ENCODE measurements at places on chromosomes 2 and 18. TPM values are rescaled to one million over a fixed set of nuclear protein-coding genes. Genes with fewer than 3 reads are reported as not detected.
A peak's percentile ranks its signal among the peaks of the same experiment; 100 is the strongest.

Gene ANKRD36
- total RNA-seq, result 24.9 TPM

Gene TCF7L1
- total RNA-seq, result 2.9 TPM

Gene ACTR1B
- total RNA-seq, result 49.1 TPM

Gene CXCR1
- not detected for total RNA-seq

Gene CDH2
- total RNA-seq, result 1.5 TPM

Gene C18orf54
- total RNA-seq, result 9.3 TPM

- H3K27ac ChIP-seq, result no peak overlapping the region
- DNase-seq, result no peak
- no peaks in the 10 kb centered on the region for H3K4me1 ChIP-seq
- H3K27me3 ChIP-seq, result no peaks in the 10 kb centered on the region
These were observed 90.4 kb downstream of the RAPH1 start for GRCh38 chr2:203444738-203445137.

GRCh38 chr18:23400918-23401317 lies 52.2 kb upstream of the RIOK3 start:
- H3K4me3 ChIP-seq, result no peak overlapping the region
- no peaks in the 10 kb centered on the region for H3K36me3 ChIP-seq
- H3K27me3 ChIP-seq, result no peaks in the 10 kb centered on the region
- peaks cover 25% of the 10 kb centered on the region for H3K4me1 ChIP-seq
- DNase-seq, result no peak

- no peaks in the 10 kb centered on the region for H3K27me3 ChIP-seq
- H3K36me3 ChIP-seq, result no peaks in the 10 kb centered on the region
- H3K4me1 ChIP-seq, result peaks cover 24% of the 10 kb centered on the region
- DNase-seq, result peak; percentile 14
These were observed 31.9 kb upstream of the RPIA start for GRCh38 chr2:88659538-88659915.

DNA sequence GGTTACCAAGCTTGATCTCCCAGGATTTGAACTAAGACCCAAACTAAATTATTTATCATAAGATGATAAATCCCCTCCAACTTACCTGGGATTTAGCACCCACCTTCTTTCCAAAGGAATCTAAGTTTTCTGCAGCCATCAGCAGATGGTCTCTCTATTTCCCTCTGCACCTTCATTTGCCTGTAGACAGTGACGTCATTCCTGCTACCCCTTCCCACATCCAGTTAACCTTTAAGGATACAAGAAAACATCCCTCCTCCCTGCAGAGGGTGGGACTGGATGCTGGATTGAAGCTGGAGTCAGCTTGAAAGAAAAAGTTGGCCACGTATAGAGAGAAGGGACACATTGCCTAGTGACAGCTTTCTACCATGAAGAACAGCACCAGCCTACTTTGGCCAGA lies 3.7 kb upstream of the DNER start:
- H3K36me3 ChIP-seq, result peaks cover 6% of the 10 kb centered on the region
- DNase-seq, result no peak
- H3K4me3 ChIP-seq, result no peak overlapping the region
- peaks cover 36% of the 10 kb centered on the region for H3K27me3 ChIP-seq
- no peaks in the 10 kb centered on the region for H3K4me1 ChIP-seq

DNA sequence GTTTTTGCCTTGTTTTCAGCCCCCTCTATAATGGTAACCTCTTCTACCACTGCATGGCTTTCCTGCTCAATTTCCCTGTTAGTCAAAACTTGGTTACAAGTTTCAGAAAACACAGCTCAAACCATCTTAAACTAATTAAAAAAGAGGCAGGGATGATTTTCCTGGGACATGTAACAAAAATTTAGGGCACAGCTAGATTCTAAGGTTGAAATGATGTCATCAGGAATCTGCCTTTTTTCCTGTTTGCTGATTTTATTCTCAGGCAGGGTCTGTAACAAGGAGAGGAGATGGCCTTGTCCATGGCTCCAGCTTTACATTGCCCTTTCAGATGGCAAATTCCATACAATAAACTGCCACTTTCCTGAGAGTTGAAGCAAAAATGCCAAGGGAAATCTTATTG lies 157.9 kb upstream of the CREB1 start:
- no peak for DNase-seq
- H3K4me3 ChIP-seq, result no peak overlapping the region
- no peaks in the 10 kb centered on the region for H3K36me3 ChIP-seq
- no peak overlapping the region for H3K27ac ChIP-seq

- H3K4me3 ChIP-seq, result peak overlapping the region; percentile 95
- peak overlapping the region; percentile 84 for H3K27ac ChIP-seq
- peaks cover 66% of the 10 kb centered on the region for H3K4me1 ChIP-seq
- peaks cover 44% of the 10 kb centered on the region for H3K36me3 ChIP-seq
These were observed 1.6 kb downstream of the RAB27B start for GRCh38 chr18:54829856-54830255.

GRCh38 chr2:236616624-236617023 lies 47.0 kb downstream of the ACKR3 start:
- peaks cover 3% of the 10 kb centered on the region for H3K36me3 ChIP-seq
- H3K27me3 ChIP-seq, result peaks cover 97% of the 10 kb centered on the region
- no peak overlapping the region for H3K4me3 ChIP-seq
- no peaks in the 10 kb centered on the region for H3K4me1 ChIP-seq
- DNase-seq, result no peak

DNA sequence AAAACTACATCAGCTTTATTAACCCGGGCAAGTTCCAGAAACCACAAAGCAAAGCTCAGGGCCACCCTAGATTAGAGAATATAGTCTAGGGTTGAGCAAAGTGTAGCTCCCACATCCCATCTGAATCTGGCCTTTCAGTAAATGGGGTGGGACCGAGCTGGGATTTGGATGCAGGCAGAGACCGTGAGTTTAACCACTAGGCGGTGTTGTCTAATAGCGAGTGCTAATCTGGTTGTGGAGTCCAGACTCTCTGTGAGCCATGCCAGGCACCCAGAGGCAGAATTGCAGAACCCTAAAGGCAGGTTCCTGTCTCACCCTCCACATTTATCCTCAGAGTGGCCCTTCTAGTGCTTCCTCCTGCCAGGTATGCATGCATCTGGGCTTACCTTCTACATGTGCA lies 435.9 kb downstream of the TSN start:
- peak; percentile 70 for DNase-seq
- peaks cover 49% of the 10 kb centered on the region for H3K27me3 ChIP-seq
- H3K4me3 ChIP-seq, result no peak overlapping the region
- H3K36me3 ChIP-seq, result no peaks in the 10 kb centered on the region
- H3K27ac ChIP-seq, result no peak overlapping the region

- no peak overlapping the region for H3K4me3 ChIP-seq
These were observed 17.9 kb downstream of the GREB1 start for GRCh38 chr2:11551569-11552259.

DNA sequence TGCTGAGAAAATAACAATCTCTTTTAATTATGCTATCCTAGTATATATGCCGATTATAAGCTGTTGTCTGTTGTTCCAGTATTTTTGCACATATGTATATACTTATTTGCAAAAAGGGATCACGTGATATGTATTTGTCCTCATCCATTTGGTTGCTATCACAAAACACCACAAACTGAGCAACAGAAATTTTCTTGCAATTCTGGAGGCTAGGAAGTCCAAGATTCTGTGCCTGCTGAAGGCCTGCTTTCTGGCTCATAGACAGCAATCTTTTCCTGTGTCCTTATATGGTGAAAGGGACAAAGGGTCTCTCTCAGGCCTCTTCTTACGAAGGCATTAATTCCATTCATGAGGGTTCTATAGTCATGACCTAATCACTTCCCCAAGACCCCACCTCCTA lies 186.5 kb downstream of the LPIN1 start:
- peaks cover 7% of the 10 kb centered on the region for H3K4me1 ChIP-seq
- H3K27ac ChIP-seq, result no peak overlapping the region
- no peak overlapping the region for H3K4me3 ChIP-seq
- no peak for DNase-seq
- no peaks in the 10 kb centered on the region for H3K36me3 ChIP-seq
- no peaks in the 10 kb centered on the region for H3K27me3 ChIP-seq

GRCh38 chr2:216732334-216732733 lies 37.0 kb upstream of the IGFBP5 start:
- no peak overlapping the region for H3K27ac ChIP-seq
- no peak for DNase-seq
- H3K4me3 ChIP-seq, result no peak overlapping the region
- H3K4me1 ChIP-seq, result no peaks in the 10 kb centered on the region

DNA sequence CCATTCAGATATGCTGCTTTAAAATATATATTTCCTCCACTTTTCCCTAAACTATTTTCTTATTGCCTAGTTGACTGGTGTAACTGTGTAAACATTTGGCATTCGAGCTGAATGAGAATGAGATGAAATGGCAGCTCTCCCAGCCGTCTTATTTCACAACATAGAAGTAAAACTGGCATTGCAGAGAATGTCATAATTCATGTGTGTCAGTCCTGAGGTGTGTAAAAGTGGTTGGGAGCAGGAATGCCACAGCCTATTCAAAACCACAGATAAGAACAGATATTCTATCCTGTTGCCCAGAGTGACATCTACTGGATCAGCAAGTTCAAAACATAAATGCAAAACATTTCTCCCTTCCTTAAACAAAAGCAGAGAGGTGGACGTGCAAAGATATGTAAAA lies 565.5 kb upstream of the CHAC2 start:
- H3K4me3 ChIP-seq, result no peak overlapping the region
- DNase-seq, result peak; percentile 56
- H3K27ac ChIP-seq, result peak overlapping the region; percentile 54
- no peaks in the 10 kb centered on the region for H3K36me3 ChIP-seq
- H3K4me1 ChIP-seq, result peaks cover 9% of the 10 kb centered on the region
- H3K27me3 ChIP-seq, result no peaks in the 10 kb centered on the region

DNA sequence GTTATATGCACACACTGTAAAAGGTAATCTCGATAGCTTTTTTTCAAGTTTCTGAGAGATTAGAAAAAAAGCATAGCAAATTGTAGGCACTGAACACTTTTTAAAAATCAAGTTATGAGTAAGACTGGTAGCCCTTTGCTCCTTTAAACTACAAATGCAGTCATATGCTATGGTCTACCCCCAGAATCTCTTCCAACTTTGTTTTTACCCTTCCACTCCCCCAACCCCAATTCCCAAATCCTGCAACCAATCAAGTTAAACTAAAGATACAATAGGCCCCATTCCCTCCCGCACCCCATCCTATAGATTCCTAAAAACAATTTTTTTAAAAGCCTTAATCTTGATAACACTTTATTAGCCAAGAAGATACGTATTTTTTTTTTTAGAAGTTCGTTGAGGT lies 752 bp upstream of the BAZ2B start:
- DNase-seq, result no peak
- no peaks in the 10 kb centered on the region for H3K27me3 ChIP-seq
- peak overlapping the region; percentile 100 for H3K27ac ChIP-seq
- H3K4me1 ChIP-seq, result peaks cover 28% of the 10 kb centered on the region
- peaks cover 30% of the 10 kb centered on the region for H3K36me3 ChIP-seq
- peak overlapping the region; percentile 89 for H3K4me3 ChIP-seq
